ENCODE measurements at places on chromosomes 6 and 20.

DNA sequence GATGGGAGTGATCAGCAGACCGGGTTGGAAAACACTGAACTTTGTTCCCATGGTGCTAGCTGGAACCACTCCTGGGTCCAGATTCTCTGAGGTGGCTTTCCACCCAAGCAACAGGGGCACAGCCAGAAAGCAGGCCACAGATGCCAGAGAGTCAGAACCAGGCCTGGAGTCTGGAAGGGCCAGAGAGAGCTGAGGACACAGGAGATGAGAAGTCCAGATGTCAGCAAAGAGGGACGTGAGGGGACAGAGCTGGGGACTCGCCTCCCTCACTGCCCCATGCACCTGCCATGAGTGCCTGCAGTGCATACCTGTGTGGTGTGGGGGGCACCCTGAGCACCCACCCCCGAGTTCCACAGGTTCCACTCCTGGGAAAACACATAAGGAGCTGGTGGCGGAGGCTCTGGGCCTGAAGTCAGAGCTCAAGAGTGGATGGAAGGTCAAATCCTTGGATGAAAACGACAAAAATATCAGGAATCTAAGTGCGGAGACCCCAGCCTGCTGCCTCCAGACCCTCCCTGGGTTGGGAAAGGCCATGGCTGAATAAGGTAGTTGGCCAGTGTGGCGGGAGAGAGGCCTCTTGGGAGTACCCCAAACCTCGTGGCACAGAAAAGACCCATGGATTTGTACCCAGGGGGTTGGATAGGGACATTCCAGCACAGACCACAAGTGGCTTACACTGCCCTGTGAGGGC, 224.2 kb downstream of the SYNDIG1 start:
- peak; percentile 6 for DNase-seq

DNA sequence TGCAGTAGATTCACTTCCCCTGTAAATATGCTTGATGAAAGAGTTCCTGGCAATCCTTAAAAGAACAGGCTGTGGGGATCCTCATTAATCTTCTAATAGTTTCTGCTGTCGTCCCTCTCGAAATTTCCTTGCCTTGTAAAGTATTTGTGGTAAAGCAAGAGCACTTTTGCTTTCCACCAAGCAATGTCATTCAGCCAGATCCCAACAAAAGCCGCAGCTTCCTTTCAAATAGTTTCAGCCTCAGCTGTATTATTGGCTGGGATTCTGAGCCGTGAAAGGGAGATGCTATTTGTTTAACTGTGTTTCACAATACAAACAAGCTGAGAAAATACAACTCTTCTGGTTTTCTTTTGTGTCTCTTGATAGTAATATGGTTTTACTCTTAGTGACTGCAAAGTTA, 48.9 kb upstream of the EPHA7 start:
- no peak for DNase-seq

DNA sequence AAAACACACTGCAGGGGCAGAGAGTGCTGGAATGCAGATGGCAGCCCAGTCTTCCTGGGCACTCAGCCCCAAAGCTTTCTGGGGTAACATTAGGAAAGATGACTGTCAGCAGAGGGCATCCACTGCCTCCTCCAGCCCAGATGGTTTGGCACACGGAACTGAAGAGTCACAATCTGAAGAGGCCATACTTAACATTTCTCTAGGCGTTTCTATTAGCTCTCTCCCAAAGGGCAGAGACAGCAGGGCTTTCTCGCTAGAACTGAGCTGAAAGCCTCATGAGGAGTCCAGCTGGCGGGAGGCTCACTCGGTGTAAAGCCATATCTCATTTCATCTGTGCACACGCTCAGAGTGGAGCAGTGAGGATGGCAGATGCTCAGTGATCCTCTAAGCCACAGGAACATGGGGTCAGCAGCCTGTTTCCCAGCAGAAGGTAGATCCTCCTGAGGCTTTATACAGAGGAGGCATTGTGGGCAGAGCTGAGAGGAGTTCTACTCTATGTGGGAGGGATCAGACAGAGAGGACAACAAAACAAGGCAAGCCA, 28.1 kb downstream of the ALDH8A1 start:
- no peak for DNase-seq

DNA sequence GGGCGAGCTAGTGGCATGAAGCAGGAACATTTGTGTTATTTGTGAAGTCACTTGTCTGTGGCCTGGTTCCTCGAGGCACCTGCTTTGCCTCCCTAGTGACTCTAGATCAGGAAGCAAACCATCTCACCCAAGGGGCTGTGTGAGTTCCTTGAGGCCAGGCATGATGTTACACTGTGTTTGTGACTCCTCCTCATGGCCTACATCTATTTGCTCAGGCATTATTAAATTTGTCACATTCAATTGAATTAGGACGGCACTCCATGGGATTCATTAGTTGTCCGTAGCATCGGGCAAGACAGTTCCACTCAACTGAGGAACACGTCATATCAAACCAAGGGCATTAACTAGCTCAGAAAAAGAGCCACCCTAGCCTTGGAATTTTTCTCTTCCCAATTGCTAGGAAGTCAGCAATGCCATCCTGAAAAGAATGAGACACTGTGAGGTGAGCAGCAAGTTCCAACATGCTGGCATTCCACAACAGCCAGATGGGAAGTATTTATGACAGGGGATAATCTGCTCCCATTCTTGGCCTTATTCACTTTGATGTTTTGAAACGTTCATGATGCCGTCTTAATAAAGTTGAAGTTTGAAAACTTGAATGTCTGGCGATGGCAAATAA, 17.2 kb downstream of the TMEM200A start:
- no peak for DNase-seq

DNA sequence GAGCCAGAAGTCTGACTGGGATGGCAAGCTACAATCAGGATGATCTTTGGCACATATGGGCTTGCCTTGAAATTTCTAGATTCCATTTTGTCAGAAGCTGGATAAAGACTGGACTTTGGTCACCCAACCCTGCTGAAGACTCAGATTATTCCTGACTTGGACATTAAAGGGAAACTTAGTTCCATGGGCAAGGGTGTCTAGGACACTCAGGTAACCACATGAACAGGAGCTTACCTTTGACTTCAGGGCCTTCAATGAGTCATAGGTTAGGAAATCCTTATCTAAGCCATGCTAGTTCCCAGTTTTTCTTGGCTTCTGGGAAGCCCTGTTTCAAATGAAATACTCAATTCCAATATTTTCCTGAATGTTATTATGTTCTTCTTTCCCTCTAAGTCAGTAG, 28.5 kb upstream of the IFNGR1 start:
- DNase-seq = no peak

GRCh38 chr6:85920782-85921181, 278.1 kb upstream of the SYNCRIP start:
- DNase-seq = no peak

DNA sequence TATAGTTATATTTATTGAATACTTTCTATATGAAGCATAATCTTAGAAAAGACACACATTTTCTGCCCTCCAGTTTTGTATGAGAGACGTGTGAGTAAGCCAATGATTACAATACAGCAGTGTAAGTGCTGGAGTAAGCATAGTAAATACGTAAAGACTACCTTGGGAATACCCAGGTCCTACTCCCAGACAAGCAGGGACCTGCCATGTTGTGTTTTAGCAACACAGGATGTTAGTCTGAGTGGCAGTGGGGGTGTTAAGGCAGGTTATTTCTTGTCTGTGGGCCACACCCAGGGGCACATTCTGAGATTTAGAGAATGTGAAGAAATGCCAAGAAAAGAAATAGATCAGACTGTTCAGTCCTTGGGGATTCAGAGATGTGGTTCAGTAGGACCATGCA, 34.3 kb upstream of the RNF144B start:
- no peak for DNase-seq

DNA sequence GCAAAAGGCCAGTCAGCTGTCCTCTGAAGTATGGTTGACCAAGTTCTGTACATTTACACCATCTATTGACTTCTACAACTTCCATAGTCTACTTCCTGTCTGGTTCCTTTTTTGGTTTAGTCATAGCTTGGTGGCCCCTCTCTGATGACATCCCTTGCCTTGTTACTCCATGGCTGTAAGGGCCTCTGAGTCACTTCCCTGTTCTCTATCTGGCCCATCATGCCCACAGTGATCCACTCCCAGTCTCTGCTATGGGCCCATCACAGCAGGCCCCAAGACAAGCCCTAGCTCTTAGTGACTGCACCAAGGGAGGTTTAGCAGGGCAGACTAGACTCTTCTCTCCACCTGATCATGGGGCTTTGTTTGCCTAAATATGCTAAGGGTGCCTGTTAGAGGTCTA, 441.6 kb downstream of the HACE1 start:
- DNase-seq = no peak

DNA sequence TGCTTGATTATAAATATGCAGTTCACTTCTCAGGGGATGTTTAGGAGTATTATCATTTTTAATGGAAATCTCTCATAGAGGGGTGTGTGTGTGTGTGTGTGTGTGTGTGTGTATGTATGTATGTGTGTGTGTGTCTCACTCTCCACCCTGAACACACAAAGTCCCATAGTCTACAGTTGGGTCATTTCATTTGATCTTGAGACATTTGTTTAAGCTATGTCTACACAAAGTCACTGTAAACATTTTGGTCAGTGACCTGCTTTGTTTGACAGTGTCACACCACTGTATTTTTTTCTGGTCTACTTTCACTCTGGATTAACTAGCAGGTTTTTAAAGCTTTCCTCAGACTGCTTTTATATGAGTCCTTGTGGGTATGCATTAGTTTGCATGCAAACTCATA, 215.2 kb downstream of the GRIK2 start:
- DNase-seq = no peak

- DNase-seq = no peak
These were observed 46.3 kb upstream of the SRPK1 start for GRCh38 chr6:35967076-35967774.

DNA sequence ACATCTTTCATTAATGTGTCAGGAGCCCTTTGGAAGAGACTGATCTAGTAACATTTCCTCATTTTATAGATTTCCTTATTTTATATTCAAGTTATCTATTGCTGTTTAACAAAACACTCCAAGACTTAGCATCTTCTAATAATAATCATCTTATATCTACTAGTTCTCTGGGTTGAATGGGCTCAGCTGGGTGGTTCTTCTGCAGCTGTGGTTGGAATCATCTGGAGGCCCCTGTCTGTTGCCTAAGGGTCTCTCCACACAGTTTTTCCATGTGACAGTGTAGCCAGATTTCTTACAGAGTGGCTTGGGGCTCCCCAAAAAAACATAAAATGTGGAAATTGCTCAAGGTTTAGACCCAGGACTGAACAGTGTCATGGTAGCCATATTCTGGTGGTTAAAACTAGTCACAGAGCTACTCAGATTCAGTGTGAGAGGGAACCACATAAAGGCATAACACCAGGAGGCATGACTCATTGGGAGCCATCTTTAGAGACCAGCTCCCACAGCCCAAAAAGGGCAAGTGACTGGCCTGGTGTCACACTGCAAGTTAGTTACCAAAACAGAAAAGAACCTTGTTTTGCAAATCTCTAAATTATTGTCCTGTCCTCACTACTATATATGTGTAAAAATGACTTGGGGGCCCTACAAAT, 11.5 kb downstream of the SLC2A10 start:
- DNase-seq = no peak

GRCh38 chr6:16474772-16475493, 236.5 kb downstream of the GMPR start:
- DNase-seq = no peak

- no peak for DNase-seq
These were observed 72.3 kb upstream of the SMLR1 start for GRCh38 chr6:130754786-130755367.

DNA sequence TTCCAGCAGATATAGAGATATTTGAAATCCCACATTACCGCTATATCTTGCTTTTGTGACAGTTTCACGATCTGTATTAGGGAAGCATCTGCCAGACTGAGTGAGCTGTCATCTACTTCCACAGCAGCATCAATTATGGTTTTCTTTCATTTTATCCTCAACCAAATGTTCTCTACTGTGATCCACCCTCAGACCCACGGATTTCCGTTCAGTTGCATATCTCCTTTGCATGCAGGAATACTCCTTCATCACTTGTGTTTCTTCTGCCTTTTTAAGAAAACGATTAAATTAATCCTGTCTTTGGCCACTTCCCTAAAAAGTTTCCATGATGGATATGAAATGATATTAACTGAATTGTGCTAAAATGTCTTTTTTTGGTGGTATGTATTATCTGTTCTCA, 262.1 kb upstream of the ADGRB3 start:
- no peak for DNase-seq

DNA sequence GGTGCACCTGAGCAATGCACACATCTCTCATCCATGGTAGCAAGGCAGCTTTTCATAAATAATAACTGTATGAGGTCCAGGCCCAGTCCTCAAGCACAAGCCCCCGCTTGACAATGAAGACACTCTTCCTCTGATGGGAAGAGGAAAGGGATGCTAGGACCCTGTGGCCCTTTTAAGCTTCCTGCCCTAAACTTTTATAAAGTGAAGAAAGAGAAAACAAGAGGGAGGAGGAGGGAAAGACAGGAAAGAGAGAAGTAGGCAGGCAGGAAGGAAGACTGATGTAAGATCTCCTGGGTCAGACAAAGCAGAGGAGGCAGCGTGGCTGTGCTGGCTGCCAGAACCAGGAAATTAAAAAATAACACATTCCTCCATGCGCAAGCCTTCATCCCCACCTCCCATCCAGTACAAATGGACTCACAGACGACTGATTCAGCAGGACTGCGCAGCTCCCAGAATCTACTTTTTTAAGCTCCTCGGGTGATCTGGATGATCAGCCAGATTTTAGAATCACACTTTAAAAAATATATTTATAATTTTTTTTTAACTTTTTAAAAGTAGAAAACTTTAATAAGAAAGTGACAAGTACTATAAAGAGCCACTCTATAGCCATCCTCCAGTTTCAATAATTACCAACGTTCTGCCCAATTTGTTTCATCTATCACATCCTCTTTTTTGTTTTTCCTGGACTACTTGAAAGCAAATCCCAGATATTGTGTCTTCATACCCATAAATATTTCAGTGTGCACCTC, 16.5 kb downstream of the TNFAIP3 start:
- DNase-seq = no peak

DNA sequence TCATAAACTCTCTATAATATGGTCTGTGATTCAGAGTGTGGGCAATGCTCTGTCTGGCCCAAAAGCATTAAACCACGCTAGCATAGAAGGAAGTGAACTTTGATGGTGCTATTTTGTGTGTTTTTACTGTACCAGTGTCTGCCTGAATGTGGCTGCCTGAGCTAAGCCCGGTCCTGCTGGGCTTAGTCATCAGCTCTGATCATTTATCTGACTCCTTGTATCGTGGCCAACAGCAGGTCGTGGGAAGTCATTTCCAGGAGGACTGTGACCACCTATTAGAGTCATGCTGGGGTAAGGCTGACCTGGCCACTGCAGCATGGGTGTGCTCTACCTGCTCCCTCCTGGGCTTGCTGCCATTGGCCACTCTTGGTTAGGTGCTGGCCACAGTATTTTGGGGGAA, 239.1 kb upstream of the CEP162 start:
- no peak for DNase-seq

DNA sequence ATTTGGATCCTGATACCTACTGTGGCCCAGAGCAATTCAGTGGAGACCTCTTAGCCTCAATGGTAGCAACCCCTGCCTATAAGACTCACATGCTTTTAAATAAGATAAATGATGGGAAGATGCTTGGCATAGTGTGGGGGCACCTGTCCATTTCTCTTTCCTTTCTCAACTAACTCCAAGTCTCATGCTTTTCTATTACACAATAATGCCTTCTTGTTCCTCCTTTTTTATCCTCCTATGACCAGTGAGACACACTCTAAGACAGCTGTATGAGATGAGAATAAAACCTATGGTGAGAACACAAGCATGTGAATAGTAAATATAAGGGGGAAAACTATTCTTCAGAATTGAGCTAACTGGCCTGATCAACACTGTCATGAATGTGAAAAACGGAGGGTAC, 147.0 kb upstream of the STXBP5 start:
- no peak for DNase-seq
